ENCODE measurements at places on chromosomes 2 and 18.

DNA sequence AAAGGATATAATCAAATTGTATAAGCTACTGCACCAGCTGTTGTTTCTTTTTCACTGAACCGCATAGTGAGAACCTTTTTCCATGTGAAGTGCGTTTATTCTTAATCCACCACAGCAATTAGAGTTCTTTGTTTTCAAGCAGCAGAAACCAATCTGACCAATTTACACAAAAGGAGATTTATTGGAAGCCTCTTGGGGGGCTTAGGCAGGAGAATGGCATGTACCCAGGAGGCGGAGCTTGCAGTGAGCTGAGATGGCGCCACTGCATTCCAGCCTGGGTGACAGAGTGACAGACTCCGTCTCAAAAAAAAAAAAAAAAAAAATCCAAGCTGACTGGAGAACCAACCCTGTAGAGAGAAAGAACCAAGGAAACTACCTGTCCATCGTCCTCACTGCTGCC is 10.0 kb downstream of the ADNP2 start:
- no peak for DNase-seq

DNA sequence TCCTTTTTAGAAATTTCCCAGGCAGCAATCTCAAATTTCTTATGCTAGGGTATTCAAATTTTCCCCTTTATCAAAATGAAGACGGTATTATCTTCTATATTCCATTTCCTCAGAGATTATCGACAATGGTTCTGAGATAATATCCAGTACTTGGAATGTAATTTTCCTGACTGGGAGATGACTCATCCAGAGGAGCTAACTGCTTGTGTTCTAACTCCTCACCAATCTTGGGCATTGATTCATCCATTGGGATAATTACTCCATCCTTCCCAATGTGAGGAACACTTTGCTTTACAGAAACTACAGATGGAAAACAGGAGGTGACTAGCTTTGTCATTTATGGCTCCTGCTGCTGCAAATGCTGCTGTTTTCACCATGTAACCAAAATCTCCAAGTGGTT is 239.4 kb upstream of the LYPD1 start:
- no peak for DNase-seq

DNA sequence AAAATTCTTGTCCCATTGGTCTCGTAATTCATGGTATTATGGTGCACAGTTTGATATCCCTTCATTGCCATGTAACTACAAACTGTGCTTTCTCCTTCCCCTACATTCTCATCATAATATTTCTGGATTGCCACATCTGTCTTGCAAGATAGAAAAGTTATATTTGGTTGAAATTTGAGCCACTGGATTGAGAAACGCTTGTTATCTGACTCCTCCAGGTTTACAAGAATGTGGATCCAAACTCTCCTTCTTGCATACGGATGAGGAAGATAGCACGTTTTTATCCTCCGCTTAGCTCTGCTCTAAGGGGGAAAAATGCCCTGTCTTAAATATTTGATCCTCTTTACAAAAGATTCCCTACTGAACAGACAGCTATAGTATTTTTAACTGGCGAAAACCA is 438.2 kb downstream of the TSN start:
- DNase-seq, result no peak

GRCh38 chr2:230419181-230419580 is 3.2 kb downstream of the SP100 start:
- no peak for DNase-seq

GRCh38 chr2:3787768-3788167 is 84.4 kb downstream of the DCDC2C start:
- no peak for DNase-seq

- DNase-seq, result no peak
Measured at GRCh38 chr2:100059638-100060037, 82.8 kb downstream of the AFF3 start.

DNA sequence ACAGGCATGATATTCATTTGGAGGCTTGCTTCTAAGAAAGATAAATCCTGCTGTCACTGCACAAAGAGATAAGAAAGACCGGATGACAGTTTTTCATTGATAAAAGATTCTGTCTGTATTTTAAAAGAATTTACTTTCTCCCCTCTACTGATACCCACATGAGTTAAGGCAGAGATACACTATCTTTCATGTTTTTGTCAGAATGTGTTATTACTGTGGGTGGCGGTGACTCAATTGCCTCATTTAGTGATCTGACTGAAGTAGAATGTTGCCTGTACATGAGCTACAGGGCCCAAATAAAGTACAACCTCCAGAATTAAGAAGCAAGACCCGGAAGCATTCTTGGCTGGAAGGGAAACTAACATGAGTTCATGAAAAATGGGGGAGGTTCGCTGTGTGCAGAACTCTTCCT is 480.0 kb downstream of the SLC4A3 start:
- DNase-seq, result no peak

DNA sequence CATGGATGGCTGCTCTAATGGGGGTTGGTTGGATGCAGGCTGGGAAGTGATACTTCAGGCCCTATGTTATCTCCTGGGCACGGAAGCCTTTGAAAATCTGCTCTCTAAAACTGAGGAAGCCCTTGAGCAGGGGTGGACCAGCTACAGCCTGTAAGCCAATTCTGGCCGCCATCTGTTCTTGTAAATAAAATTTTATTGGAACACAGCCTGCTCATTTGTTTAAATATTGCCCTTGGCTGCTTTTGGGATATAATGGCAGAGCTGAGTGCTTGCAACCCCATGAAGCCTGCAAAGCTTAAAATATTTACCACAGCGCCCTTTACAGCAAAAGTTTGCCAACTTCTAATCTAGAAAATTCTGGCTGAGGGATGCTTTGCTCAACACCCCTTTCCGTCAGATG is 11.9 kb upstream of the IGFBP2 start:
- no peak for DNase-seq

DNA sequence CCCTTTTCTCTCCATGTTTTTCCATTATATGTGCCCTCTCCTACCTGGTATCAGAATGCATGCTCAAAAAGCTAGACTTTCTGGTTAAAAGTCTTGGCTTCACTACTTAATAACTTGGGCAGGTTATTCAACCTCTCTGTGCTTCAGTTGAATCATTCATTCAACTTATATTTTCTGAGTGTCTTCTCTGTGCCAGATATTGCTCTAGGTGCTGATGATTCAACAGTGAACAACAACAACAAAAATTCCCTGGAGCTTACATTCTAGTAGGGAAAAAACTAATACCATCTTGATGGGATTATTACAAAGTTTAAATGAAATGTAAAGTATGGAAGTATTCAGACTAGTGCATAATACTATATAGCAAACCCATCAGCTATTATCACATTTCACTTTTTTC is 55.2 kb downstream of the SOS1 start:
- no peak for DNase-seq

- no peak for DNase-seq
Measured at GRCh38 chr2:23468474-23469141, 83.6 kb downstream of the KLHL29 start.

GRCh38 chr2:177419274-177419673 is 26.7 kb downstream of the AGPS start:
- DNase-seq, result no peak

GRCh38 chr2:120375251-120376020 is 29.5 kb downstream of the INHBB start:
- DNase-seq, result no peak

DNA sequence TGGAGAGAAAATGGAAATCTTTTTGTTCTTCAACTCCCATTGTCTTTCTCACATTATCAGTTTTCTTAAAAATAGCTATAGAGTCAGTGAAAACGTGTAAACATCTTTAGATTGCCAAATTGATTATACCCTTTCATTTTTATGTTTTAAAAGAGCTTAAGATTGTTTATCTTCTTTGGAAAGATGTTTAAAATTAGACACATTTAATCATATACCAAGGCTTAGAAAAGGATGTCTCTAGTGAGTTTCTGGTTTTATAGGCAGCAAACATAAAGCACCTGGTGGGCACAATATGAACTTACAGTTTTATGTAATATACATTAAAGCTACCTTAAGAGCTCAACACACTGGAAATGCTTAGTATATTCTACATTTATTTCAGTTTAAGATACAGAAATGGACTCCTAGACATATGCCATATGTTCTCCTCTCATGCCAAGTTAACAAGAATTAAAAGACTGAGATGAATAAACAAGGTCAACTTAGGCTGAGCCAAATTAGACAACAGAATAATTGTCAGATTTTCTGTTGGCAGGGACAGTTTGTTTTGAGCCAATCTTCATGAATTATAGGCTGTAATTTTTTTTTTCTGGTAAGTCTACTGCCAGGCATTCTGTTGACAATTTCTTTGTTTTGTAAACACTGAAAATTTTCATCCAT is 112.7 kb downstream of the OTX1 start:
- DNase-seq, result no peak

DNA sequence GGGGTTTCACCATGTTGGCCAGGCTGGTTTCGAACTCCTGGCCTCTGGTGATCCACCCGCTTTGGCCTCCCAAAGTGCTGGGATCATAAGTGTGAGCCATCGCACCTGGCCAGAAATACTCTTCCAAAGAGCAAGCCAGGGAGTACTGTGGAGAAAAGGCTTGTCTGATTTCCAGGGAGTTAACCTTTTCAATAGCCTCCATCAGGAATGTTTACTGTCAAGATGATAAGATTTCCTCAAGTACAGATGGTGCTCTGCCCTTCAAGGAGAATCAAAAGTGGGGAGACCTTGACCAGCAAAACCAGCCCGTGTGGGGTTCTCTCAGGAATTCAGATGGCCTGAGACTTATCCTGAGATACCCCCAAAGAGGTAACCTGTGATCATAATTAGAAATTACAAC is 237.2 kb downstream of the PRKCE start:
- no peak for DNase-seq

DNA sequence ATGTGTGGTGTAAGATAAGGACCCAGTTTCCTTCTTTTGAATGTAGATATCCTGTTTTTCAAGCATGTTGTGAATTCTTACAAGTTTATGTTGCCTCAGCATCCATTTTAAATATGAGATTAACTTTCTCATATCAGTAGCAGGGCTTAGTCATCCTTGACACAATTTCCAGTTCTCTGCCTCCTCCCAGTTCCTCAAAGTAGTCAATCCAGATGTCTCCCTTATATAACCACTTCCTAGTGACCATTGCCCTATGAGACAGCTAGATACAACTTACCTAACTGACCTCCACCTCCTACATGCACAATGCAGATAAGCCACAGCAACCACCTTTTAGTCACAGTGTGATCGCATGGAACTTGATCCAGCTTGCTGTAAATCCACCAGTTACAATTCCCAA is 269.2 kb upstream of the ZNF521 start:
- no peak for DNase-seq

DNA sequence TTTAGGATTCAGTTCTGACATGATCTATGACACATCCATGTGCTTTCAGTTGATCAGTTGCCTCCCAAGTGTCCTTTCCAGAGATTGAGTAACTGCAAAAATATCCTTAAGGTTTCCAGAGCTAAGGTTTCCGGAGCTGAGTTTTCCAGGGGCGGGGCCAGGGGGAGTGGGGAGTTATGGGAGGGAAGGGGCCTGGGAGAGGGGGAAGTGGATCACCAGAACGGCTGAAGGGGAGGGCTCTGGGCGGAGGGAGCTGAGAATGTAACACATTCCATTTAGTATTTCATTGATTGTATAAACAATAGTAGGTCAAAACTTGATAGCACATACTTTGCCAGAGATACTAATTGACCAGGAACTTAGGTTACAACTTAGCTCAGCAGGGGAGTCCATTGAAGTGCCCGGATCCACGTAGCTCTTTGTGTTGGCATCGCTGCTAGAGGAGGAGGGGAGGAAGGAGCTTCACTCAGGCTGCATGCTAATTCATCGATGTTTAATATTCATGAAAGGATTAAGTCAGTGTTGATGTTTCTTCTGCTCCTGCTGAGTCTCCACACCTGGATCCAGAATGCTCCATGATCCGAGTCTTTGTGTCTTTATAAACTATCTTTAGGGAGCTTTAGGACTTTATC is 289.8 kb downstream of the ALPK2 start:
- no peak for DNase-seq

DNA sequence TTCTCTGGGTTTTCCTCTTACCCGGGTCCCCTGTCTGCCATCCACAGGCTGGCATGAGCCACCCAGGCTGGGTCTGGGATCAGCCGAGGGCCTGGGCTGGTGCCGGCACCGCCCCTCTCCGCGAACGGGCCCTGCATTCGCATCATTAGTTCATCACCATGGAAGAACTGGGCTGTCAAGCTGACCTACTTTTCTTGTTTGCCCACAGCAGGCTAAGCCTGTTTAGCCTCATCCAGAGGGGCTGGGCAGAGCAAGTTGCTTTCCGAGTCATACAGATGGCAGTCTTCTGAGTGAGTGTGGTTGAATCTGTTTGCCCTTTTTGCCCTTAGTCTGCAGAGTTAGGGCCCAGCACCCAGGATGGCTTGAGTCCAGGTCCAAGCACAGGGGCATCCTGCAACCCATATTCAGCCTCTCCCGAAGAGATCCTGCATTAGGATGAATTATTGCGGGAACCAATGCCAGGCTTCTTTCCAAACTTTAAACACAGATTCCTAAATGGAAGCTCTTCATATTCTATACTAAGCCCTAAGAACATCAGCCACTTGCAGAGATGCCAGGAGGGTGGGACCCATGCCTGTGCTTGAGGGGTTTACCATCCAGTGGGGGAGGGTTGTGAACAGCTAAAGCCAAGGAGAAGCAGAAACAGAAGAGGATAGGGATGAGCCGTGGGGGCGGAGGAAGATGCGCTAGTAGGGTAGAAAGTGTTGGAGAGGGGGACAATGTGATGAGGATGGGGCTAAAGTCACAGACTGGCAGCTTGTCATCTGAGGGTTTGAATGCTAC is 68.0 kb downstream of the NPAS2 start:
- no peak for DNase-seq

DNA sequence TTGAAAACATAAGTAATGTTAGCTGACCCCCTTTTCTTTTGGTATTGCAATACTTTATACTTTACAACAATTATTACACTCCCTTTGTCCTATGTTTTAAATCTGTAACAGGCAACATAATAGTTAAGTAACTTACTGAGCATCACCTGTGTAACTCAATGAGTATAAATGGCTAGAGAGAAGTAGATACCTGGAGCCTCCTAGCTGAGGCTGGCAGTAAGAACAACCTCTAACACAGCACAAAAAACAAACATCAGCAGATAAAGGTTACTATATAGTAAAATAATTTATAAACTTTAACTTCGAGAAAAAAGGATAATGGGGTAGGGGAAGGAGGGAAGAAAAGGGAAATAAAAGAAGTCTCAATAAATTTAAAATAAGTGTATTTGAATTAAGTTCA is 73.1 kb upstream of the ST8SIA5 start:
- DNase-seq, result no peak

- no peak for DNase-seq
Measured at GRCh38 chr2:241507430-241508239, 749 bp downstream of the STK25 start.

DNA sequence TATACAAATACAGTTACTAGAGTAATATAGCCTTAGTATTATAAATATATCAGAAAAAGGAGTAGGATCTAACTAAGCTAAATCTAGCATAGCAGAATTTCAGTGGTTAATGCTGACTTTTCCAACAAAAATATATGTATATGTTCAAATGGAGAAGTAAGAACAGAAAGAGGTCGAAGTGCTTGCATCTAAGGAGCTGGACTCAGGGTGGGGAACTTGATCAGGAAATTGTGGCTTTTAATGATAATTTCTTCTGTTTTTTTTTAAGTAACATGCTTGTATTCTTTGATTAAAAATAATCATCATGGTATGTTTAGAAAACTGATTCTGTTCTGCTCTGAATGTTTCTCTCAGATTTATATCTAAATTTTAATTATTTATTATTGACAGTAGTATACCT is 327.1 kb downstream of the GALNT13 start:
- peak; percentile 31 for DNase-seq

GRCh38 chr18:35695384-35695783 is 113.8 kb downstream of the GALNT1 start:
- no peak for DNase-seq

- DNase-seq, result no peak
Measured at GRCh38 chr2:60484133-60484645, 69.3 kb downstream of the BCL11A start.

Measured in AML-193 (cell line).